Activated CD4-positive, CD25-positive, alpha-beta regulatory T cell (primary cell): ENCODE measurements at places on chromosomes 12 and 14.
A peak's percentile ranks its signal among the peaks of the same experiment; 100 is the strongest.

DNA sequence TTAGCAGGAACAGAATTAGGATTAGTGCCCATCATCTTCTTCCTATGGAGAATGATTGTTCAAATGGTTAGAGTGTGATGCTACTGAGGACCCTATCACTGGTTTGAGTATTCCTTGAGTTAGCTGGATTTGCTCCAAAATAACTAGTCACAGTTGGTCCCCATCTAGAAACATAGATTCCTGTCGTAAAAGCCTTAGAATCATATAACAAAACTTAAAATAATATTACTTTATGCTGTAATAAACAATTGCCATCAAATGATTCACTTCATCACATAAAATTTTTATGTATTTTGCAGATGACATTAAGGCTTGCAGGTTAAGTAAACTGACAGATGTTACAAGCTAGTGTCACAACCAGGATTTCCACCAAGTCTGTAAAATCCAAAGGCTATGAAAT is 209.8 kb downstream of the CCER1 start:
- no peak for DNase-seq

GRCh38 chr14:79325071-79325470 is 886.2 kb downstream of the DIO2 start:
- DNase-seq: no peak

DNA sequence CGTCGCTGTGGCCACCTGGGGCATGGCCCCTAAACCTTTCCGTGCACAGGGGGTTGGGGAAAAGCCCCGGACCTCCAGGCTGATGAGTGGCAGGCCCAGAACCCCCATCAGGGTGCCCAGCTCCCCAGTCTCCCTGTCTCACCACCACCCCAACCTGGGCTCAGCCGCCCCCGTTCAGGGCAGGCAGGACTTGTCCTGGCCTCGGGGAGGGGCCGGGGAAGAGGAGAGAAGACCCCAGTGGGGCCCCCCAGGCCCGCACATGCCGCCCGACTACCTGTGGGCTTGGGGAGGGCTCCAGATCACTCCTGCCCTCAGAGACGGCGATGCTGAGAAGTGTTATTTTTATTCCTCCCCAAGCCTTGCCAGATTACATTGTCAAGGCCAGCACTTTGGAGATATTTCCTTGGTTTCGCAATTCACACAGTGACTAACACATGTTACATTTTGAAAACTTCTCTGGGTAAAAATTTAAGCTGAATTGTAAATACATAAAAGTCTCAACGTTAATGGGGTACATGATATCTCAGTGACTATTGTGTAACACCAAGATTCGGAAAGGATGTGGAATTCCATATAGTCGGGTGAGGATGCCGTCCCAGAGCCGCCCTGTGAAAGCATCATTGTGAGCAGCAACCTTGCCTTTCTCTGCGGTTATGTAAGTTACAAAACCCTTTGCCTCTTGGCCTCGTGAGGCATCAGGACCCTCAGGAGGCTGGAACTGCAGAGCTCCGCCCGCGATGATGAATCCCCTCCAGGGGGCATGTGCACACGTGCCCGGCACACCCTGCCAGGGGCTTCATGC is 85.6 kb upstream of the DIO3 start:
- no peak for DNase-seq

DNA sequence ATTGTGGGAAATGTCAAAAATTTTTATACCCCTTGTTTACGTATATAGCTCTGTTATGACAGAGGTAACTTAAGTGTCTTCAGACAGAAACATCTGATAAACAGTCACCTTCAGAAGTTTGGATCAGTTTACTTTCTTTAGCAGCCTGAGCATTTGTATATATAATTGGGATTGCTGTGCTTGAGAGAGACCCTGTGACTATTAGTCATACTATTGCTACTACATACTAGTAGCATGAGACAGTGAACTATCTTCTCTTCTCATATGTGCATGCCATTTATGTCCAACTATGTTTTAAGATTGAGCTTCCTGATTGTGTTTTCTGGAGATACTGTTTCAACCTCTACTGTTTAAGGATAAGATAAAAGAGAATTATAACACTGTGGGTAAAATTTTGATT is 101.5 kb downstream of the PDE6H start:
- no peak for DNase-seq

GRCh38 chr14:102544747-102545460 is 35.3 kb upstream of the ANKRD9 start:
- no peak for DNase-seq

GRCh38 chr12:3571724-3572123 is 80.7 kb downstream of the PRMT8 start:
- DNase-seq: no peak

GRCh38 chr12:15862840-15863239 is 19.3 kb upstream of the STRAP start:
- no peak for DNase-seq

GRCh38 chr12:81470923-81471322 is 288.2 kb downstream of the PPFIA2 start:
- DNase-seq: no peak

DNA sequence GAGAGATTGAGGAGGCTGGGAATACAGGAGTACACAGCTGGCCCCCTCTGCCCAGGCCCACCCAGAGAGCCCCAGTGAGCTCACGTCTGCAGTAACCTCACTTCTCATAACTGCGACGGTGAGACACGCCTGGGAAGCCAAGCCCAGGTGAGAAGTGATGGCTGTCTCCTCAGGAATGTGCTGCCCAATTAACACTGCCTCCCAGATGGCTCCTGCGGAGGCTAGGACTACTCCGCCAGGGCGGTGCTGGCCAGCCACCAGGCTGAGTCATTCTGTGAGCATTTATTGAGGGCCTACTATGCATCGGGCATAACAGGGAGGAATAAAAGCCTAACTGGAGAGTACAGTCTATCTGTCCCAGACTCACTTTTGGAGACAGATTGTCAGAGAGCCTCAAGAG is 9.3 kb upstream of the TMEM106C start:
- no peak for DNase-seq

- DNase-seq: no peak
These were observed 97.0 kb downstream of the ZFP36L1 start for GRCh38 chr14:68695856-68696255.

GRCh38 chr14:100864206-100864605 is 38.3 kb downstream of the MEG3 start:
- DNase-seq: no peak

DNA sequence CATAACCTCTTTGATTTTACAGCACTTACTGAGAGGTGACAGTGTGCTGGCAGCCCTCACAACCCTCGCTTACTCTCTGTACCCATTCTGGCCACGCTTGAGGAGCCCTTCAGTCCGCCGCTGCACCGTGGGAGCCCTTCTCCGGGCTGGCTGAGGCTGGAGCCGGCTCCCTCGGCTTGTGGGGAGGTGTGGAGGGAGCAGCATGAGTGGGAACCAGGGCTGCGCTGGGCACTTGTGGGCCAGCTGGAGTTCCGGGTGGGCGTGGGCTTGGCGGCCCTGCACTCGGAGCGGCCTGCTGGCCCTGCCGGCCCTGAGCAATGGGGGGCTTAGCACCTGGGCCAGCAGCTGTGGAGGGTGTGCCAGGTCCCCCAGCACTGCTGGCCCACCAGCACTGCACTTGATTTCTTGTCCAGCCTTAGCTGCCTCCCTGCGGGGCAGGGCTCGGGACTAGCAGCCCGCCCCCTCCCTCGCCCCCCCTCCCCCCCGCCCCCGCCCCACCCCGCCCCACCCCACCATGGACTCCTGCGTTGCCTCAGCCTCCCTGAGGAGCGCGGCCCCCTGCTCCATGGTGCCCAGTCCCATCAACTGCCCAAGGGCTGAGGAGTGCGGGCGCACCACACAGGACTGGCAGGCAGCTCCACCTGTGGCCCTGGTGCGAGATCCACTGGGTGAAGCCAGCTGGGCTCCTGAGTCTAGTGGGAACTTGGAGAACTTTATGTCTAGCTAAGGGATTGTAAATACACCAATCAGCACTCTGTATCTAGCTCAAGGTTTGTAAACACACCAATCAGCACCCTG is 9.9 kb downstream of the MDGA2 start:
- no peak for DNase-seq

GRCh38 chr12:101204602-101205304 is 5.3 kb downstream of the SLC5A8 start:
- no peak for DNase-seq

GRCh38 chr14:64060199-64060545 is 207.4 kb downstream of the SYNE2 start:
- no peak for DNase-seq

- no peak for DNase-seq
These were observed 10.0 kb downstream of the STAC3 start for GRCh38 chr12:57240926-57241401.

- peak; percentile 7 for DNase-seq
These were observed 5.8 kb downstream of the KMT5A start for GRCh38 chr12:123389560-123390351.

GRCh38 chr14:33657476-33657875 is 293.4 kb downstream of the EGLN3 start:
- no peak for DNase-seq

- DNase-seq: no peak
These were observed 52.2 kb upstream of the CD163 start for GRCh38 chr12:7555752-7556151.

DNA sequence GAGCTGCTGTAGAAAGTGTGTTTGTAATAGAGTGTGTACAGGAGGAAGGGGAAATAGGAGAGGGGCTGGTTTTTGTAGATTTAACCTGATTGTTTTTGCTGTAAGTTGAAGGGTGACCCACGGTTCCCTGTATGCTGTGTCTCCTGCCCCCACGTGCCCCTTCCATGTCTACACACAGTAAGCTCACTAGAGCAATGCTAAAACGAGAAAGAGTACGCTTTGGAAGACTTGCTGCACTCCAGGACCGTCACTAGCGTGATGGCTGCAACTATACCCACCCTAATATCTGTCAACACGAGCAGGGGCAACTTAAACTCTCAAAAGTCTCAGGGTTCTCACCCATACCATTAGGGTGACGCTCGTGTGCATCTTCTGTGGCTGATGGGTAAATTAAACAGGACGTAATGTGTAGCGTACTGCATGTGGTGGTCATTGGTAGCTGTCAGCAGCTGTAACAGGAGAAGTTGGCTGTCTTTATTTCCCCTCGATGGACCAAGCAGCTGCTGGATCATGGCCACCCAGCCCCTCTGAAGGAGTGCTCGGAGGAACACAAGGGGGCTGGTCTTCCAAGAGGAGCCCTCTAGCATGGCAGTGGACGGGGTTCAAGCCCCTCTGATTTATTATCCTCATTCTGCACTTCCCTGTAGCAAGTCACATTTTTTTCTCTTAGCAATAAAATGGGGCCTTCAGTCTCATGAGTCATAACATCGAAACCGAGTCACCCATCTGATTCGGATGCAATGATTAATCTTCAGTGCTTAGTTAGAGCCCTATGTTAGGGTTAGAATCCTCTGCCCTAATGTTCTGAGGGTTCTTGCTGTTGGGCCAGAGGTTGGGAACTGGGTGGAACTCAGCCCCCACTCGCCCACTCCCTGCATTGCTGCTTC is 14.0 kb downstream of the CCND2 start:
- DNase-seq: no peak

DNA sequence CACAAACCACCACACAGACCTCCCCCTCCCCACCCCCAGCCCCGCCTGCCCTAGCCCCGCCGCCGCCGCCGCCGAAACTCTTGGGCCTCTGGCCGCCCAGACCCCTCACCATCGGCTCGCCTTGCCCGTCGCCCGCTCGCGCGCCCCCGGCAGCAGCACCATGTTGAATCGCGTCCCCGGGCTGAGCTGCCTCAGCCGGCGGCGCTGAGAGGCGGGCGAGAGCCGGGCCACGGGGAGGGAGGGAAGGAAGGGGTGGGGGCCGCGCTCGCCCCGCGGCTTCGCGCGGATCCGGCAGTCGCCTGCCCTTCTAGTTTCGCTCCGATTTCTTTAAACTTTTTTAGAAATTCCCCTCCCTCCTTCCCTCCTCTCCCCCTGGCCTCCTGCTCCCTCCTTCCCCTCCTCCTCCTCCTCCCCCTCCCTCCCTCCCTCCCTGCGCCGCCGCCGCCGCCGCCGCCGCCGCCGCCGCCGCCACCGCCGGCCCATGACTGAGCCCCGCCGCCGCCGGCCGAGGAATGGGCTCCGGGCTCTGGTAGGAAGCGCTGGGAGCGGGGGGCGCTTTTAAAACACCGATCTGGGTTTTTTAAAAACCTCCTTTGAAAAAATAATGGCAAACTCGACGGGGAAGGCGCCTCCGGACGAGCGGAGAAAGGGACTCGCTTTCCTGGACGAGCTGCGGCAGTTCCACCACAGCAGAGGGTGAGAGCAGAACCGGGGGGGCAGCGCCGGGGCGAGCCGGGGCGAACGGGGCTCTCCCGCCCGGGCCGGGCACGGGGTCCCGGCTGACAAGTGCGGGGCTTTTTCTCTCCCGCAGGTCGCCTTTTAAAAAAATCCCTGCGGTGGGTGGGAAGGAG is at the start of gene ARID2:
ARID2 (plus strand) TSS at position 474 of the 851 bp plus-strand sequence; CDS start at position 605, 131 bp downstream.
- peak; percentile 55 for DNase-seq

- no peak for DNase-seq
These were observed 39.5 kb downstream of the CLIP1 start for GRCh38 chr12:122382919-122383350.

GRCh38 chr14:22991852-22992251 is 9.5 kb upstream of the AJUBA start:
- DNase-seq: no peak

DNA sequence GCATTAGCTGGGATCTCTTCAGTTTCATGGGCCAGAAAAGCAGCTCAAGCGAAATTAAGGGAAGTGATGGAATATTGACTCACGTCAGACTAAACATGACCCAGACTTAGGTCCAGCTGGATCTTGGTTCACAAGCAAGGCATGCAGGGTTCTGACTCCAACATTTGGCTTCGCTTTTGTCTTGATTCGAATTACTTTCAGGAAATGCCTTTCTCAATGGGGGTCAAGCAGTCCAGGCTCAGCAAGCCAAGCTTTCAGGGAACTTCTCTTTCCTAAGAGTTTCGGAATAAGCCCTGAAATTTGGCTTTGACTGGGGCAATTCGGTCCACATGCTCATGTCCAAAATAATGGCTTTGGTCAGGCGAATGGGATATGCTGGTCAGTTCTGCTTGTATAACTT is 678.7 kb upstream of the TMEM132C start:
- DNase-seq: no peak

DNA sequence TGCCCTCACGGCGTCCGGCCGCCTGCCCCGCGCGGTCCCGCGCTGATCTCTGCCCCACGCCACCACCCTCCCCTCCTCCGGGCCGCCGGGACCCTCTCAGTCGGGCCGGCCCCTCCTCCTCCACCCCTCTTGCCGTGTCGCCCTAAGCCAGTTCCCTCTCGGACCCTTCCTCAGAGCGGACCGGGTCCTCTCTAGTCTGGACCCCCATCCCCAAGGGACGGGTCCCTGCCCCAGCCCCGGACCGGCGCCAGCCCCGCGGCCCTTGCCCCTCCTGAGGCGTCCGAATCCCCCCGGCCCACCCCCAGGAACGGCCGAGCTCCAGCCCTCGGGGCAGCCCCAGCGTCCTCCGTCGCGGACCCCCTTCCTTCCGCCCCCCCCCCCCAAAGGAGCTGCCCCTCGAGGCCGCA is 485 bp downstream of the PPP4R4 start:
- DNase-seq: no peak
